ENCODE measurements at places on chromosomes 4 and X. TPM values are rescaled to one million over a fixed set of nuclear protein-coding genes. Genes with fewer than 3 reads are reported as not detected.

The HSFX4 gene
- total RNA-seq: not detected

The TRIM61 gene
- total RNA-seq: 2.7 TPM

The MAGEA8 gene
- total RNA-seq: not detected

The IL21 gene
- 3.5 TPM for total RNA-seq

The TLL1 gene
- not detected for total RNA-seq

The CHIC1 gene
- total RNA-seq: 7.7 TPM

The MAGEA11 gene
- not detected for total RNA-seq

The ERCC6L gene
- 10.2 TPM for total RNA-seq

The TBX22 gene
- not detected for total RNA-seq

The CXorf49 gene
- total RNA-seq: not detected

The C4orf54 gene
- total RNA-seq: not detected

The DCLK2 gene
- total RNA-seq: not detected

The UGT2B10 gene
- total RNA-seq: not detected

The SATL1 gene
- not detected for total RNA-seq

The RHOXF2B gene
- not detected for total RNA-seq

The PHOX2B gene
- not detected for total RNA-seq

The ANAPC4 gene
- 35.7 TPM for total RNA-seq

The ADGRG4 gene
- not detected for total RNA-seq

The CSTF2 gene
- total RNA-seq: 55.6 TPM

The C4orf51 gene
- total RNA-seq: not detected

The DGKK gene
- not detected for total RNA-seq

The CCKAR gene
- not detected for total RNA-seq

The KLHL4 gene
- 0.18 TPM for total RNA-seq

The PDE6B gene
- total RNA-seq: 10.1 TPM

The TRPC5OS gene
- not detected for total RNA-seq

The GRIA3 gene
- total RNA-seq: not detected

The ODAPH gene
- total RNA-seq: not detected

The CCSER1 gene
- not detected for total RNA-seq

The GAB1 gene
- 0.95 TPM for total RNA-seq

The ZNF595 gene
- total RNA-seq: 8.5 TPM

The COX7B gene
- 348 TPM for total RNA-seq

The ETDA gene
- not detected for total RNA-seq

The RBMXL3 gene
- total RNA-seq: not detected

The TREX2 gene
- 2.3 TPM for total RNA-seq

The IDH3G gene
- total RNA-seq: 54.2 TPM

The CT45A1 gene
- total RNA-seq: not detected

The DMD gene
- 0.40 TPM for total RNA-seq

The PFKFB1 gene
- total RNA-seq: 0.53 TPM

The STARD8 gene
- 0.24 TPM for total RNA-seq

The MAGEA2 gene
- total RNA-seq: not detected

The LSM6 gene
- 96.4 TPM for total RNA-seq

The PPBP gene
- not detected for total RNA-seq
